ENCODE measurements at places on chromosomes 12 and 14. TPM values are rescaled to one million over a fixed set of nuclear protein-coding genes. Genes with fewer than 3 reads are reported as not detected.

Gene PPFIA2
- 0.39 TPM for total RNA-seq

Gene MYF5
- not detected for total RNA-seq

Gene AQP6
- total RNA-seq = 0.09 TPM

Gene MTHFD1
- 203 TPM for total RNA-seq

Gene DEGS2
- total RNA-seq = 0.72 TPM

Gene EPYC
- not detected for total RNA-seq

Gene OTX2
- 193 TPM for total RNA-seq
